ENCODE measurements at places on chromosomes 1 and 21.

GRCh38 chr1:208351838-208352237 is 107.7 kb upstream of the PLXNA2 start:
- no peak for DNase-seq

GRCh38 chr21:42677339-42678321 is 24.2 kb downstream of the PDE9A start:
- DNase-seq, result no peak

- DNase-seq, result no peak
Observed at GRCh38 chr1:230058626-230059025, 8.4 kb upstream of the GALNT2 start.

DNA sequence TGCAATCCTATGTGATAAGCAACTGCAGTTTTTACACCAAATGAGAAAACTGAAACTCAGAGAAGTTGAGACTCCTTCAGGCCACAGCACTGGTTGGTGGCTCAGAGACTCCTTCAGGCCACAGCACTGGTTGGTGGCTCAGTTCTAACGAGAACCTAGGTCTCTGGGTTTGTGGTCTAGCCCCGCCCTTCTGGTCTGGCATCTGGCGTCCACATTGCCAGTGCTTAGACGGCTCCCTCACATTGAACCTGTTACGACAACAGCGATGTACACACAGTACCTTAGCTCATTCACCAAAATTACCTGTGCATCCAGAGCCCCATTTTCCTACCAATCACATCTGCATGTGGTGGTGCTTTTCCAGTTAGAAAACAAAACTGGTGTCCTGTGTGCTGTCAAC is 66.1 kb downstream of the NID1 start:
- DNase-seq, result no peak

DNA sequence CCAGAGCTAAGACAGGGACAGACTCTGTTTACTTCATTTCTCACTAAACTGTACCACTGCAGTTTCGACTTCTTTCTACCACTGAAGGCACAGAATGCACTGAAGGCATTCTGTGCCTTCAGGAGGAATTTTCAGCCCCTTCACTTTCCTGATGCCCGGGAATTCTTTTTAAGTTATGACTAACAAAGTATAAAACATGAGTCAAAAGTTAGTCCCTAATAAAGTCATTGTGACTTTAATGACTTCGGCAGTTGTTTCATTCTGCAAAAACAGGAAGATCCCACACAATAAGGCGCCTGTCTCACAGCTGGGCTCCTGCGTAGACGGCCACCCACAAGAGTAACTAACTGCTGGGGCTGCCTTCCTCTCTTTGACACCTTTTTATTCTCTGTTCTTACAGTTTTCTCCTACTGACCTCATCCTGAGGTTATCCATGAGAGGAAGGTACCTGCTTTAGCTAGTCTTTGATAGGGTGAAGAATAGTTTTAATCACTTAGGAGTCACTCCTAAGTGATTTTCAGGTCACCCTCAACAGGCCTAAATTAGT is 183.9 kb upstream of the SGIP1 start:
- DNase-seq, result peak; percentile 60

- no peak for DNase-seq
Observed at GRCh38 chr1:157437296-157437695, 115.0 kb downstream of the FCRL5 start.

GRCh38 chr1:221979444-221980032 is 237.6 kb upstream of the DUSP10 start:
- no peak for DNase-seq

- DNase-seq, result no peak
Observed at GRCh38 chr1:244974550-244974949, 110.2 kb upstream of the HNRNPU start.

- DNase-seq, result no peak
Observed at GRCh38 chr1:54337928-54338327, 68.3 kb downstream of the SSBP3 start.

- DNase-seq, result no peak
Observed at GRCh38 chr1:181112071-181112929, 23.8 kb downstream of the IER5 start.

DNA sequence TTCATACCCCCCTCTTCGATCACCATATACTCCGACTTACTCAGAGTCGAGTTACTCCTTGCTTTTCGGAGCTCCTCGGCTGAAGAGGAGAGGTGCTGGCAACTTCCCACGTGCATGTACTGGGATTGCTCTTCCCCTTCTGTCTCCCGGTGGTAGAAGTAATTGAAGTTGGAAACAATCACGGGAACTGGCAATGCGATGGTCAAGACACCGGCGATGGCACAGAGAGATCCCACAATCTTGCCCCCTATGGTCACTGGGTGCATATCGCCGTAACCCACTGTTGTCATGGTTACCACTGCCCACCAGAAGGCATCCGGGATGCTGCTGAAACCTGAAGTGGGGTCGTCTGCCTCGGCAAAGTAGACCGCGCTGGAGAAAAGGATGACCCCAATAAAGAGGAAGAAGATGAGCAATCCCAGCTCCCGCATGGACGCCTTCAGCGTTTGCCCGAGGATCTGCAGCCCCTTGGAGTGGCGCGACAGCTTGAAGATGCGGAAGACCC is 1.5 kb downstream of the KCNA3 start:
- DNase-seq, result no peak

DNA sequence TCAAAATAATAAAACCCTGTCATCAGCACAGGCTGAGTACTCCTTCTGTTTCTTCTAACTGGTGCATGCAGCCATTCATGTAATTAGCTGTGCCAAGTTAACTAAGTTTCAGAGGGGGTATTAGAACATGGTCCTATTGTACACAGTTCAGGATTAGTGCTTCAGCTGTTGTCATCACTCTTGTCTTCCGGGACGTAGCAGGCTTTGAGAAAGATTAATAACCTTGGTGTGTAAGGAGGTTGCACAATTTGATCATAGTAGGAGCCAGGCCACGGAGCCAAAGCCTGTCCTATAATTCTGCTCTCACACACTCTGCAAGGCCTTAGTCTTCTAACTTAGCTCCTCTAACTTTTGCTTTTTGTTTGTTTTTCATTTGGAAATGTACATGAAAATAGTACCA is 44.7 kb downstream of the PTGFRN start:
- no peak for DNase-seq

DNA sequence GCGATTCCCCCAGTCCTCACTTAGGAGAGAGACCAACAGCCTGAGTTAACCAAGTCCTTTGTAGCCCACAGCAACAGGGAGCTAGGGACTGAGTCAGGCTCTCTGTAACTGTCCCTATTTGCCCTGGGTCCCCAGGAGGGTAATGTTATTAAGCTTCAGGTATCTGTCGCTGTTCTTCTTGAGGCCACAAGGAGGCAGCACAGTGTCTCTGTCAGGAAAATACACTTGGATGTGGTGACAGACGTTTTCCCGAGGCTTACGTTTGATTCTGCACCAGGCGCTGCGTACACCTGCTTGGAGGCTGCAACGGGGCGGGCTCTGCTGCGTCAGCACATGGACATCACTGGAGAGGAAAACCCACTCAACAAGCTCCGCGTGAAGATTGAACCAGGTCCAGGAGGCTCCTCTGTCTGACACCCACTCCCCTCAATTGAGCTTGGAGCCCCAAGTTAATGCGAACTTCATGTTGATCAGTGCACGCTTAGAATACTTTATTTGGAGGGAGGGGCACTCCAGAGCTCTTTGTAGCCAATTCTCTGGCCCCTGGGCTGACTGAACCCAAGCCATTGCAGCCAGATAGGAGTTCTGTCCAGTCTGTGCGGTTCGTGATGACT is 10.7 kb upstream of the ELF3 start:
- no peak for DNase-seq

DNA sequence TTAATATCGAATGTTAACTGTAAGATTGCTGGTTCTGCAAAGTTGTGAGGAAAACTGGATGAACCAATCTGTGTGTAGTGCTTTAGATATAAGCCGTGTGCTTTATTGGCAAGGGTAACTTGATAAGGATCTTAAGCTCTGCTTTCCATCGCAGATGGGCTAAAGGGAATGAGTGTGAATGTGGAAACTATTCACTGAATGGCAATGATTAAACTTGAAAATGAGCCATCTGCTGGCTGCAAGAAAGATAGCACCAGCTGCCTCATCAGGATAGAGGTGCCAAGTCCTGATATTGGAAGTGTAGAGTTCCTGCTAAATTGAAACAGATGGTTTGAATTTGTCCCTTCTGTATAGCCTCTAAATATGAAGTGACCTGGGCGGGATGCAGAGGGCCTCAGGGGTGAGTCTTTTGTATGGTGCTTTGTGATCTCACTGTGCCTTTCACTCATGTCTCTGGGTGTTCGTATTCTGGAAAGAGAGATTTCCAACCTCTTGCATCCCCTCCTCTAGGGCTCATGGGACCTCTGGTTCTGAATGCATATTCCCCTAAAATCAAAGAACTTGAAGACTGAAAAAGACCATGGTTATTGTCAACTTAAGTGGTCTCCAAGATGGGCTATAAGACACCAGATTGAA is 9.2 kb downstream of the FCRL3 start:
- peak; percentile 33 for DNase-seq

DNA sequence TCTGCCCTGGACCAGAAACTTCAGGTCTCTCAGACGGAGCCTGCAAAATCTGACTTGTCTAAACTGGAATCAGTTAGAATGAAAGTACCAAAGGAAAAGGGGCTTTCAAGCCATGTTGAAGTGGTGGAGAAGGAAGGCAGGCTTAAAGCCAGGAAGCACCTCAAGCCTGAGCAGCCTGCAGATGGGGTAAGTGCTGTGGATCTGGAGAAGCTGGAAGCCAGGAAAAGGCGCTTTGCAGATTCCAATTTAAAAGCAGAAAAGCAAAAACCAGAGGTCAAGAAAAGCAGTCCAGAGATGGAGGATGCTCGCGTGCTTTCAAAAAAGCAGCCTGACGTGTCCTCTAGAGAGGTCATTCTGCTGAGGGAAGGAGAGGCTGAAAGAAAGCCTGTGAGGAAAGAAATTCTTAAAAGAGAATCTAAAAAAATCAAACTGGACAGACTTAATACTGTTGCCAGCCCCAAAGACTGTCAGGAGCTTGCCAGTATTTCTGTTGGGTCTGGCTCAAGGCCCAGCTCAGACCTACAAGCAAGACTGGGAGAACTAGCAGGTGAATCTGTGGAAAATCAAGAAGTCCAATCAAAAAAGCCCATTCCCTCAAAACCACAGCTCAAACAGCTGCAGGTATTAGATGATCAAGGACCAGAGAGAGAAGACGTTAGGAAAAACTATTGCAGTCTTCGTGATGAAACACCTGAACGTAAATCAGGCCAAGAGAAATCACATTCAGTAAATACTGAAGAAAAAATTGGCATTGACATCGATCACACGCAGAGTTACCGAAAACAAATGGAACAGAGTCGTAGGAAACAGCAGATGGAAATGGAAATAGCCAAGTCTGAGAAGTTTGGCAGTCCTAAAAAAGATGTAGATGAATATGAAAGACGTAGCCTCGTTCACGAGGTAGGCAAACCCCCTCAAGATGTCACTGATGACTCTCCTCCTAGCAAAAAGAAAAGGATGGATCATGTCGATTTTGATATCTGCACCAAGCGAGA is 46.6 kb downstream of the ZBTB17 start:
- no peak for DNase-seq

DNA sequence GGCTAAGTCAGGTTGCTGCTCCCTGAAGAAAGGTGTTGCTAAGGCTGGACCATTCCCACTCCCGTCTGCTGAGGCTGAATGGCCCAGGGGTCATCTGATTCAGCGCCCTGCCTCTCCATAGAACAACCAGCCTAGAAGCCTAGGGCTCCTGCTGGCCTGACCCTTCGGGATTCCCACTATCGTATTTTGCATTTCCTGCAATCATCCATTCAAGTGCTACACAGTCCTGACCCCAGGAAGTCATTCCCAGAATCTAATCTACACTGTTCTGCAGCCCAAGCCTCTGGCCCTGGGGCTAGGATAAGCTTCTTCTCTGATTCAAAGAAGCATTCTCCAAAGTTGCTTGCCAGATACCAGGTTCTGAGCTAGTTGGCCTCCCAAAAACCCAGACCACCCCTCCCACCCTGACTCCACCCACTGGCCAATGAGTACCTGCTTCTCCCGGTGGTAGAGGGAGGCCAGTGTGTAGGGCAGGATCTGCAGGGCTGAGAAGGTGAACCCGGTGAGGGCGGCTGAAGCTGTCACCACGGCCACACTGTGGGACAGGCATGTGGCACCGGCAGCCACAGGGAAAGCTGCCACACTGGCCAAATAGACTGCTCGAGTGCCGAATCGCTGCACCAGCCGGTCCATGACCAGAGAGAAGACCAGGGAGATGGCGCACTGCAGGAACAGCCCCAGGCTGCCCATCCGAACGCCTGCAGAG is 18.7 kb downstream of the SLC45A3 start:
- DNase-seq, result no peak

DNA sequence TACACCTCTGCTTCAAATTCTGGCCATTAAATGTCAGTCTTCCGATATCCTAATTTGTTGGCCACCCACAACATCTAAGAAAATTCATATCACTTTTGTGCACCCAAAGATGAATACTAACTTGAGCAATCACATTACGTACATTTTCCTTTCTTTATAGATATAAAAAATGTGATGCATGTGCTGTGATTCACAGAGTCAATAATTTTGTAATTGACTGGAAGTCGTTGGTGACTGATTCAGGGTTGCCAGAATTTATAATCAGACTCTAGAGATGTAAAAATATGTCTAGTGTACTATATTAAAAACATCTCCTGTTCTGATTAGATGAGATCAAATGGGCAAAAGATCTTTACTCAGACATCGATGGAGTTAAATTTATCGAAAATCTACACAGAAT is 150.0 kb upstream of the KCTD3 start:
- DNase-seq, result no peak

GRCh38 chr1:11772458-11772857 is 10.5 kb downstream of the C1orf167 start:
- no peak for DNase-seq

- no peak for DNase-seq
Observed at GRCh38 chr1:80154176-80154575, 1147.6 kb upstream of the ADGRL4 start.

DNA sequence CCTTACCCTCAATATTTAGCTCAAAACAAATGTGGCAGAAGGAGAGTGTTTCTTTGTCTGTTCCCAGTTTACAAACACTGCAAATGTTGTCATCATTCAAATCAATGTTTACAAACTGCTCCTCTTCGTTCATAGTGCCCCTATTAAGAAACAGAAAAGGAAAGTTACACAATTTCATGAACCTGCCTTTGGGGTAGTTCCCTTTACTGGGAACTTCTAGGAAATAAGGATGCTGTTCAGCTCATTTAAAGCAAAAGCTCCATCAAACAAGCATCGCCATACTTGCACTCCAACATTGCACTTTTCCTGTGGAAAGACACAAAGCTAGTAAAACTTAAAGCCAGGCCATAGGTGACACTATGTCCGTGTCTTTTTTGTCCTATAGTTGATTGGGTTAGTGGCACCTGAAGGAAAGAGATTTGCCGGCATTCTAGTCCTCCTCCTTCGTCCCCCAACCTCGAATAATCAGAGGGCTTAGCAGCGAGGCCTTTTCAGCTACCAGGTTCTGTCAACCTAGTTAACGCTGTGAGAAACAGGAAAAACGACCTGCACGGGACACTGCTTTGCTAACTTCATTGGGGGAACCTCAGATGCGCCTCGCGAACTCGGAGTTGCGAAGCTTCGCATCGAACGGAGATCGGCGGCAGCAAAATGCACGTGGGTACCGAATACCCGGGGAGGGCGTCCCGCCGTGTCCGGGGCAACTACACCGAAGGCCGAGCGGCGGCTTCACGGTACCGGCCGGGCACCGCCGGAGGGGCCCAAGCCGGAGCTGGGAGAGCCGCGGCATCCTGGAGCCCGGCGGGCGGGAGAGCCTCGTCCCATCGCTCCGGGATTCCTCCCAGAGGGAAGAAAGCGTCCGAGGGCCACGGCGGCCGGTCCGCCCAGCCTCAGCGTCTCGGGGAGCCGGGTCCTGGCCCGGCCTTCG is 706 bp downstream of the C21orf91 start:
- DNase-seq, result peak; percentile 27
